ENCODE measurements at places on chromosomes 11 and 22. TPM values are rescaled to one million over a fixed set of nuclear protein-coding genes. Genes with fewer than 3 reads are reported as not detected.

The RAB38 gene
- total RNA-seq: 5.2 TPM

The MSANTD4 gene
- total RNA-seq: 18.0 TPM

GRCh38 chr11:7524462-7525235, 10.8 kb downstream of the PPFIBP2 start:
- no peak for DNase-seq

GRCh38 chr11:33344611-33345010, 87.4 kb downstream of the HIPK3 start:
- no peak for DNase-seq

DNA sequence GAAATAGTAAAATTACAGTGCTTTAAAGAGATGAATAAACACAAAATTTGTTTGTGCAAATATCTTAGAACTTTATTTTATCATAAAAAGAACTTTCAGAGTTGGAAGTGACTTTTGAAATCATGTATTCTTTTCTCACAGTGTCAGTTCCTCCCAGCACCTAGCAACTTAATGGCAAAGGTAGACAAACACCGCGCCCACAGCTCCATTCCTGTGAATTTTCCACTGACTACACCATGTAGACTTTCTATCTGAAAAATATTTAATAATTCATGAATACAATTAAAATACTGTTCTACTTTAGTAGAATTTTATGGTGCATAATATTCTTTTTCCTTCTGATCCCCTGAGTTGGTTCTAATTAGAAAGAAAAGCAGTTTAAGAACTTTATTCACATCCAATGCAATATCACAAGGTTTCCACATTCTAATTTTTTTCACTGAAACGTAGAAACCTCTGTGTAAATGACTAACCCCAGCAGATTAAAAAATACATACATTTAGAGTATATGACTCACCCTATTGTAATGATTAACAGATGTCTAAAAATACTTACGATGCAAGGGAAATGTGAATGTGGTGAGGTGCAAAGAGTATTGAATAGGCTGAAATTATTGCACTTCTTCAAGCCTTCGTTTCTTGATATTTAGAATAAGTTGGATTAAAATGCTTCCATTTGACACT, 218.2 kb upstream of the CCDC179 start:
- DNase-seq: no peak

DNA sequence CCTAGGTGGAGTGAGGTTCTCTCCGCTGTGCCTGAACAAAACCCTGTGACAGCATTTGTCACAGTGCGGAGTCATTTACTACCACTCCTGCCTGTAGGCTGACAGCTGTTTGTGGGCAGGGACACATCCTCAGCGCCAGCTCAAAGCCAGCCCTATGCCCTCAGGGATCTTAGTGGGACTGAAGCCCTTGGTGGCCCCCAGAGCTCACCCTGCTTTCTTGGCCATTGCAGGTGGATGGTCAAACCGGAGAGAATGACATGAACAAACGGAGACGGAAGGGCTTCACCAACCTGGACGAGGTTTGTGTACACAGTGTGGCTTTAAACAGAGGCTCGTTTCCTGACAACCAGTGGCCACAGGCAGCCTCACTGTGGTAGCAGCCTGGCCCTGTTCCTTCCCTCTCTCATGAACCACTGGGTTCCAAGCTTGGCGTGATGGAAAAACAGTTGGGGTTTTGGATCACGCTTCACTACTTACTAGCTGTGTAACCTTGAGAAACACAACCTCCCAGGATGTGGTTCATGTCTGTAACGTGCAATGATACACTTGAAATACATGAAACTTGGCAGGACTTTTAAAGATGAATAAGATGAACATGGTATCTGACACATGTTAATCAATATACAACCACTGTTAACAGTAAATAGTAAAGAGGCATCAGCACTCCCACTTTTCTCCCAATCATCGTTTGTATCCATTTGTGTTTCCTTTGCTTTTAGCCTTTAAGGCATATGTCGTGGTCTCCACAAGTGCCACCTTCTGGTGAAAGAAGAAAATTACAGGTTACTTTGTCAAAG, 125.8 kb downstream of the MICAL2 start:
- DNase-seq: no peak

GRCh38 chr11:73173755-73174494, 31.8 kb upstream of the FCHSD2 start:
- no peak for DNase-seq

GRCh38 chr22:46547883-46548244, 10.4 kb upstream of the CELSR1 start:
- DNase-seq: no peak

GRCh38 chr22:46968359-46968740, 205.9 kb downstream of the TBC1D22A start:
- DNase-seq: peak; percentile 63

DNA sequence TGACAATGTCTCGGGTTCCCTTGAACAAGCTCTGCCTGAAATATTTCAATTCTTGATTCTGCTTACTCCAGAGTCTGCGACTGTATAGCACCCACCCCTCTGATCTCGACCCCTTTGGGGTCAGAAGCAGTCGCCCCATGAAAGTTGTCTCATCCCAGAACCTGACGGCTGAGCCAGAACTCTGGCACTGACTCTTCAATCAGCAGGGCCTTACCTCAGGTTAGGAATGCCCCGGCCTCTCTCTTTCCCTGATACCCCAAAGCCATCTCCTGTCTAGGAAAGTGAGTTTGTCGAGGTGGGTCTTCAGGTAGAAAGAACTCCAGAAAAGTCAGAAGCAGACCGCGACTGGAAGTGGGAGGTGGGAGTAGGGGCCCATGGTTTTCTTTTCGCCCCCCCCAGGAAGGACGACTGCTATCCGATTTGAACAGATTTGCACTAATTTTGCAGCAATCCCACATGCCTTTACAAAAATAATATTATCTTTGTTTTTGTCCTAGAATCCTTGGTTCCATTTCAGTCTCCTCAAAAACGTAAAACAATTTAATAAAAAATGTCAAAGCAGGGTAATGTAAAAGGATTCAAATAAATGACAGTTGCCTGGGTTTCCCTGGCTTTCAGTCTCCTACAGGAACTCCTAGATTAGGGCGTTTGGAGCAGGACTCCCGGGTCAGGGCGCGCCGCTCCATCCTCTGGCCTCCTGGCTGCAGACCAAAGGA, 898 bp upstream of the ROBO3 start:
- no peak for DNase-seq

DNA sequence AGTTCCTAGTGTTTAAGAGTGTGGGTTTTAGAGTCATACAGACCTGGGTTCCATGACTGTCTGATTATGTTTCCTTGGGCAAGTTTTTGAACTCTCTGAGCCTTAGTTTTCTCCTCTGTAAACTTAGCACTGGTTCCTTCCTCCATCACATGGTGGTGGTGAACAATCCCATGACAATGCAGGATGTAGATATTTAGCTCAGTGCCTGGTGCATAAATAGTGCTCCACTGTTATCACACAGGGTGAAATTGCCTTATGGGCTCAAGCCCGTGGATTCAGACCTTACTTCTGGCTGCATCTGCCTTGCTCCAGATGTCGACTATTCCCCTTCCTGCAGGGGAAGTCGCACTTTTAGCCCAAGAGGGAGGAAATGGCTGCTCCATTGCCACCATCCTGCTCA, 62.7 kb downstream of the LDLRAD3 start:
- DNase-seq: no peak

GRCh38 chr11:2685566-2686359, 14.0 kb downstream of the KCNQ1OT1 start:
- no peak for DNase-seq

DNA sequence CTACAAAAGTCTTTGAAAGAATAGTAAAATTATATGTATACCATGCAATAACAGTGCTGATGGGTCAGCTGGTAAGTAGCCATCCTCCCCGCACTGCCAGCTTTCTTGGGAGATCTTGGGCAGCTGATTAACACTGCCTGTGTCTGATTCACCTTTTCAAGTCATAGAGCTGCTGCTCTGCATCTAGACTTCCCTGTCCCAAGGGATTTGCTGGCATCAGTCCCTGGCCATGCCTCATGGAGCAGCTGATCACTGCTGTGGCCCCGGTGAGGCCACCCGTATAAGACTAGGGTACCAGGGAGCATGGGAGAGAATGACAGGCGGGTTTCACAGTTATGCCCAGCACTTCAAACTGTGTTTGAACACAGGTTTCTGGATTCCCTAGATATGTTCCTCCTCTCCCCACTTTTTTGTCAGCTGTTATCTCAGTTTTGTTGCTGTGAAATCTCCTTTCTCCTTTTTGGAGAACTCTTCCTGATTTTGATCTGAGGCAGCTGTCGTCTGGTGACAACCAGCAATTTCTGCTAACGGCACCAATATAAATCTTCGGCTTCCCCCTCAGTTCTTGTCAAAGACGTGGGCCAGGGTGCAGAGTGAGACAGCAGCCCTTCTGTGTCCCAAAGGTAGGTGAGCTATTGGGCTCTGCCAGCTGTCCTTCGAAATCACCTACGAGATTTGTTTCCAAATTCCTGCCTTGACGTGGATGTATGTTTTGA, 438.9 kb downstream of the NTM start:
- DNase-seq: peak; percentile 62

DNA sequence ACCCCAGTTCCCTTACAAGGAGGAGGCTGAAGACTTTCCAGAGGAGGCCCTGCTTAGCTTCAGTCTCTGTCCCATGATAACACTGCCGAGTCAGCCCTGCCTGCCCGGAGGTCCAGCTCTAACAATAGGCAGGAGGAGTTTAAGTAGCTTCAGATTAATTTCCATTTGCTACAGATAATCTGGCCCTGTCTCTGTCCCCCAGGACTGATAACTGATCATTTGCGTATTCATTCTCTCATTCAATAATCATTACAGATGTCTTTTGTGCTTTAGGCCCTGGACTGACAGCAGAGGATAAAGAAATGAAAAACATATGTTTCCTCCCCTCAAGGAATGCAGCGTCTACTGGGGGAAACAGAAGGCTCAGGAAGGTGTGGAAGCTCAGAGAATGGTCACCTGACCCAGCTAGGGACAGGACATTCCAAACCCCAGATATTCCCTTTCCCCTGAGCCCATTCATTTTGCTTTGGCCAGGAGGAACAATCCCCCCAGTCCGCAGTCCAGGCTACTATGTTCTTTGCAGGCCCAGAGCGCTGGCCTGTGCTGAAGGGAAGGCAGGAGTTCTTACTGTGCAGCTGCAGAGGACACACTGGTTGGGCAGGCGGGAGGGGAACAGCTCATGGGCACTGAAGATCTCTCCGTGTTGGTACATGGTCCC, 20.8 kb downstream of the CHRDL2 start:
- no peak for DNase-seq
